ENCODE measurements at places on chromosomes 13 and 19.

- DNase-seq = no peak
Observed at GRCh38 chr19:34261334-34262109, 7.2 kb downstream of the GARRE1 start.

DNA sequence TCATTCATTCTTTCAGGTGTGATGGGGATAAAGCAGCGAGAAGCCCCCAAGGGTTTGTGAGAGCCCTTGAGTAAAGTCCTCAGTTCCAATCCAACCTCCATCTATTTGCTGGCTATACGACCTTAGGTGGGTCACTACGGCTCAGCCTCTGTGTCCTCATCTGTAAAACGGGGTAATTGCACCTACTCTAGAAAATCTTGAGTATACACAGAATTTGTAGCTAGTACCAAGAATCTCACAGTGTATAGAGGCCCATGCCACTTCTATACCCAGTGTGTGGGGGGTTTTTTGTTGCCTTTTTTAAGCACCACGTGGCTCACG lies 406 bp upstream of the DNMT1 start:
- DNase-seq = no peak

GRCh38 chr19:53982611-53983010 lies 8.8 kb upstream of the CACNG6 start:
- no peak for DNase-seq

- no peak for DNase-seq
Observed at GRCh38 chr19:2345794-2346663, 14.0 kb upstream of the TMPRSS9 start.

GRCh38 chr13:97069050-97069815 lies 75.0 kb upstream of the OXGR1 start:
- DNase-seq = no peak

GRCh38 chr19:3270902-3271301 lies 46.4 kb downstream of the CELF5 start:
- peak; percentile 74 for DNase-seq

- no peak for DNase-seq
Observed at GRCh38 chr13:82636119-82636518, 1246.2 kb downstream of the SLITRK1 start.

- DNase-seq = no peak
Observed at GRCh38 chr19:38632476-38633213, 13.7 kb downstream of the EIF3K start.

- DNase-seq = no peak
Observed at GRCh38 chr19:44723299-44723951, 24.5 kb downstream of the CEACAM16 start.

GRCh38 chr19:13986348-13986904 lies 19.7 kb downstream of the RFX1 start:
- DNase-seq = peak; percentile 99

- no peak for DNase-seq
Observed at GRCh38 chr19:46486358-46486757, 9.3 kb downstream of the PNMA8B start.

GRCh38 chr19:19657397-19657783 lies 6.1 kb downstream of the ATP13A1 start:
- DNase-seq = no peak

- DNase-seq = no peak
Observed at GRCh38 chr19:29700498-29700897, 14.6 kb downstream of the C19orf12 start.

DNA sequence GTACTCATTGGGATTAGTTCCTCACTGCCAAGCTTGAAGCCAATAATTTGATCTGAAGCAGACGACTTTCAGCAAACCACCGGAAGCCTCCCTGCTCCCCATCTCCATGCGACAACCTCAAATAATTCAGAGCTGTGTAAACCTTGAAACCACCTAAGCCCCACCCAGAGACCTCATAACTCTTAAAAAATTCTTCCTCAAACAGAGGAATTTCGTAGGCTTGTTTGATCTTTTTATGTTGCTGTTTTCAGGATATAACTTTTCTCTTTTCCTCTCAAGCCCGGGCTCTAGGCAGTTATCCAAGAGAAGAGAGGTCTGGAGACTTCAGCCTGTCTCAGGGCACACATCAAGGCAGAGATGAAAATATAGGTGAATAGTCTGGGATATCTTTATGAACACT lies 311.6 kb downstream of the KCNRG start:
- DNase-seq = no peak

DNA sequence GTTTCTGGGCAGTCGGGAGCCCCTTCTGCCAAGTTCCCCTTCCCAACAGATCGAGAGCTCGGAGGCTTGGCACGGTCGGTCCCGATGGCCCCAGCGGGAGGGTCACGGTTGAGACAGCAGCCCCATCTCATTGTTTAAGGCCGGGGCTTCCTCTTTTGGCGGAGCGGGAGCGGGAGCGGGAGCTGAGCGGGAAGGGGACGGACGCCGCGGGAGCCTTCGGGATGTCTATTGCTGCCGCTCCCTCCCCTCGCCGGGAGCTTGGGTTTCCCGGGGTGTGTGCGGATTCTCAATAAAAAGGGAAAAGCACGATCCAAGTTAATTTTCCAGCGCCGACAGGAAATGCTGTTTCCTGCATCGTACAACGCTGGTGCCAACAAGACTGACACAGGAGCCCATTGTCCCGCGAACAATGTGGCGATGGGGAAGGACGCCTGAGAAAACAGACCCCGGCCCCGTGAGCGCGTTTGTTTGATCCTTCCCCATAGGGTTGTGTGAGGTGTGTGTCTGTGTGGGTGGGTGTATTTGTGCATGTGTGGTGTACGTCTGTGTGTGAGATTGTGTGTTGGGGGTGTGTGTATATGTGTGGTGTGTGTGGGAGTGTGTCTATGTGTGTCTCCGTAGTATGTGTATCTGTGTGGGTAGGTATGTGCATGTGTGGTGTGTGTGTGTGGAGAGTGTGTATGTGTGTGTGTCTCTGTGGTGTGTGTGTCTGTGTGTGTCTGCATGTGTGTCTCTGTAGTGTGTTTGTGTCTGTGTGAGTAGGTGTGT lies 36.3 kb upstream of the FLT1 start:
- no peak for DNase-seq

GRCh38 chr13:46195016-46195415 lies 13.0 kb upstream of the LCP1 start:
- no peak for DNase-seq
